GM10248 (cell line): ENCODE measurements at places on chromosomes 7 and 10.

- no peak for DNase-seq
These were observed 95.3 kb downstream of the PIP4K2A start for GRCh38 chr10:22619101-22619500.

DNA sequence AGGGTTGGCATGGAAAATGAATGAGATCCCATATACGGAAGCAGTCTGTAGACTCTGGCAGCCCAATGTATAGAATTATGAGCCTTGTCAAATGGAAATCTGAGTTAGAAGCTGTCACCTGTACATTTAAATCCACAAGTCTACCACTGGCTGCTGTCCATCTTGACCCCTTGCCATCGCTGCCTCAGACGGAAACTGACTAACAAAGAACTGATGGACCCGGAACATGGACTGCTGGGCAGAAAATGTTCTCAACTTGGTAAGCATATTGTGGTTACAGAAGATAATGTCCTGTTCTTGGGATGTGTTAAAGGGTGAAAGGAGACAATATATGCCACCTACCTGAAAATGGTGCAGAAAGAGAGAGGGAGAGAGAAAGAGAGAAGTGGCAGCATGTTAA is 37.5 kb downstream of the PARP12 start:
- no peak for DNase-seq

DNA sequence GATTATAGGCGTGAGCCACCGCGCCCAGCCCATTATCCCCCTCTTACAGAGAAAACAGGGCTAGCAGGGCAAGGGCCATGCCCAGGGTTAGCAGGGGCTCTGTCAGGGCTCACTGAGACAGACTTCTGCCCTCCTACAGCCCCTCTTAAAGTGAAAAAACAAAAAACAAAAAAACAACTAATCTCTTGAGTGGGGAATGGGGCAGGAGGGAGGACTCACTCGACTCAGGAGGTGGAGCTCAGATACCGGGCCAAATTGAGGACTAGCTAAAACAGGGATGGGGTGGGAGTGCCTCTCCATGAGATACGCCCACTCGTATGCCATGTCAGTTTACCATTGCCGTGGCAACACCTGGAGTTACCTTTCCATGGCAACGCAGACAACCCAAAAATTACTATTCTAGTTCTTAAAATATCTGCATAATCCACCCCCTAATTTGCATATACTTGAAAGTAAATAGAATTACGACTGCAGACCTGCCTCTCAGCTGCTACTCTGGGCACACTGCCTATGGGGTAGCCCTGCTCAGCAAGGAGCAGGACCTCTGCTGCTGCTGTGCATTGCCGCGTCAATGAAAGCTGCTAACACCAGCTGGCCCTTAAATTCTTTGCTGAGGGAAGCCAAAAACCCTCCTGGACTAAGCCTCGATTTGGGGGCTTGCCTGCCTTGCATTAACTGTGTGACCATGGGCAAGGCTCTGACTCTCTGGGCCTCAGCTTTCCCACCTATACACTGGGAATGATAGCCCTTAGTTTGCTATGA is 13.4 kb downstream of the SSC4D start:
- DNase-seq: no peak

- no peak for DNase-seq
These were observed 624.7 kb upstream of the IGFBP3 start for GRCh38 chr7:46545790-46546189.
